Transverse colon (tissue), 4 donors: ENCODE measurements at places on chromosomes 5 and 9.

DNA sequence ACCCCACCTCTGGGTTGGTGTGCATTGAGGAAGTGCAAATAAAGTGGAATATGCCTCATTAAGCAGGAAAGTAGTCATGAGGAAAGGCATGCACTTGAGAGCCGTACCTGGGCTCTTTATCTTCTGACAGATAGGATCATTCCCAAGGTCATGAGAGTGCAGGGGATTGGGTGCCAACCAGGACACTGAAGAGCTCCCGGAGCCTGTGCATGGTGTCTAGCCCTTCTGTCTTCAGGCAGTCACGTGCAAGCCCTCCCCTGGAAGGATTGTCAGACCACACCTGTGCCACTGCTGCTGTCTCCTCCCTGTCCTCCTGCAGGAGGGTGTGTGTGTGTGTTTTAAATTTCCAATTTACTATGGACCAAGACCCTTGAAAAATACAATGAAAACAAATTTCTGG is 69.6 kb downstream of the PDE8B start:
- DNase-seq, result no peak

DNA sequence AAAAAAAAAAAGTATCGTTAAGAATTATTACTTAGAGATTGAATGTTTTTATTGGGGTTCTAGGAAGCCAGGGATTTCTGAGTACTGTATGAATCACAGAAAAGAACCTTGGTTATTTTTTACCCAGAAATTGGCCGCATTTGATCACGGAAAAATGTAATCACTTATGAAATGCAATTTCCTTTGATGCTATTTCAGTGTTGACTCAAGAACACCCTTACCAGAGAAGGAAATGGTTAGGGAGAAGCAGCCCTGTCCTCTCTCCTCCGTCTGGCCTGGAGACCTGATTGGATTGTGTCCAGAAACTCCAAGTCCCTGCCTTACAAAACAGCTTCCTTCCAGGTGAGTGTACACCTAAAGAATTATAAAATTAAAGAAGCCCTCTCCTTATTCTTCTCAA is 116.7 kb downstream of the MED10 start:
- DNase-seq, result no peak

DNA sequence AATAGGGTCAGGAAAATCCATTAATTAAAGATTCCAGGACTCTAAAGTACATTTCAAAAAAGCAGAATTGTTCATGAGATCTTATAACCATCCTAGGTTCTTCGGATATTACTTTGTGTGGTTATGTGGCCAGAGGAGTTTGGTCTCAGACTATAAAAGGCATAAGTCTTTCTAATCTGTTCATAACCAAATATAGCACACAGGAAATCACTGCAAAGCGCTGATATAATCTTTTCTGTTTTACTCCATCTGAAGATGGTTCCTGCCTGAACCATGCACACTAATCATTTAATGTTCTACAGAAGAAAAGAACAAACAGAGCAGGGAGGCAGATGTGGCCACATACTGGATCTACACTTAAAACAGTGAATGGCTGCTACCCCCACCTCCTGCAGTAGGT is 182.8 kb downstream of the SEMA5A start:
- no peak for DNase-seq

- DNase-seq, result no peak
Observed at GRCh38 chr5:64742821-64743220, 25.7 kb downstream of the SREK1IP1 start.

DNA sequence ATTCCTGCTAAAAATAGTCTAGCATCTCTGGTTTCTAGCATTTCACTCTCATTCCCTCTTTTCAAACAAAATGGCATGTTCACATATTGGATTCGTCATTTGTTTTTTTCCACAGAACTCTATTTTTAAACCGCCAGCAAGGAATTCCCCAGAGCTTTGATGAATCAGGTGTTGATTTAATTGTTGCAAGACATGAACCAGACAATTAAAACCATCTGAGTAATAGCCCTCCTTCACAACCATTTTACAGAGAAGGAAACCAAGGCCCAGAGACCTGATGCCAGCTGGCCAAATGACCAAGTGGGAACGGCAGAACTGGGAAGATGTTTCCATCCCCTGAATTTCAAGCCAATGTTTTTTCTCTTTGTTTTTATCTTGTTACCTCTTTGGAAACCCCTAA is 167.0 kb downstream of the CAAP1 start:
- no peak for DNase-seq

- DNase-seq, result no peak
Observed at GRCh38 chr5:131661933-131662332, 26.9 kb upstream of the RAPGEF6 start.

- no peak for DNase-seq
Observed at GRCh38 chr9:136798708-136799078, 2.6 kb downstream of the CCDC183 start.

GRCh38 chr5:174176511-174176910 is 131.0 kb downstream of the NSG2 start:
- DNase-seq, result no peak

GRCh38 chr9:77547106-77547730 is 100.9 kb downstream of the GNA14 start:
- DNase-seq, result no peak

DNA sequence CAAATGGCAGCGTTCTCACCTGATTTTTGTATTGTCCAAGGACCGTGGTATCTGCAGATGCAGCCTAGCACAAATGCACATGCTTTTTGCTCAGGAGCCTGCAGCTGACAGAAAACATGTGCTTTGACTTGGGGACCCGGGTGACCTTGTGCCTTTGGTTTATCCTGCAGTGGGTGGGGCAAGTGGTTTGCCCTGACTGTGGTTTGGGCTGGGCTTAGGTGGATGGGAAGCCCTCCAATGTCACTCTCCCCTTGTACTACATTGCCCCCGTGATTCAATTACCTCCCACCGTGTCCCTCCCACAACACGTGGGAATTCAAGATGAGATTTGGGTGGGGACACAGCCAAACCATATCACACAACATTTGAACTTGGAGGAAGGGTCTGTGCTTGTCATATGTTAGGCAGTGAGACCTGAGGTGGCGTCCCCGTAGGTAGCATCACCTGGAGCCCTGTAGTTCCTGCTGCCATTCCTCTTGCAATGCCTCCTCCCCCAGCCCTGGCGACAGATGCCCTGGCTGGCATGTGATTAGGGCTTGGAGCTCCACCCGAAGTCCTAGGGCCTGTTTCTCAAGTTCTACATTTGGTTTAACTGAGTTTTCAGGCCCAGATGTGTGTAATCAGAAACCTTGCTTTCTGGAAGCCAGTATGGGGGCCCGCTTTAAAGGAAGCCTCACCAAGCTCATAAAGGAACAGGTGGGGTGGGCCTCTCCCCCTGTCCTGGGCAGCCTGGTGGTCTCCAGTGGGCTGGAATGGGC is 2.1 kb downstream of the ANKRD33B start:
- no peak for DNase-seq

DNA sequence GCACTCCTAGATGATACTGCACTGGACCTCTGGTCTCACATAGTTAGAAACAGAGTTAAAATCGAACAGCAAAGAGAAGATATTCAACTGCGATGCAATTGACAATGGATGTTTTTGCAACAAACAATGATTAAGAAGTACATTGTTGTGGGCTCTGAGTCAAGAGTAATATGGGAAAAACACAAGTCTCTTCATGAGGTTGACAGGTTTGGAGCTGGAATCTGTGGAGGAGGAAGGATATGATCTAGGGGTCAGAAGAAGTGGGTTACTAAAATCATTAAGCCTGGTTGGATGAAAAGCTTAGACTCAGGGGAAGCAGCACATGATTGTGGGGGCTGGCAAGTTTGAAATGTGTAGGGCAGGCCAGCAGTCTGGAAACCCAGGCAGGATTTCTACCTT is 53.1 kb downstream of the PDCD1LG2 start:
- DNase-seq, result no peak

DNA sequence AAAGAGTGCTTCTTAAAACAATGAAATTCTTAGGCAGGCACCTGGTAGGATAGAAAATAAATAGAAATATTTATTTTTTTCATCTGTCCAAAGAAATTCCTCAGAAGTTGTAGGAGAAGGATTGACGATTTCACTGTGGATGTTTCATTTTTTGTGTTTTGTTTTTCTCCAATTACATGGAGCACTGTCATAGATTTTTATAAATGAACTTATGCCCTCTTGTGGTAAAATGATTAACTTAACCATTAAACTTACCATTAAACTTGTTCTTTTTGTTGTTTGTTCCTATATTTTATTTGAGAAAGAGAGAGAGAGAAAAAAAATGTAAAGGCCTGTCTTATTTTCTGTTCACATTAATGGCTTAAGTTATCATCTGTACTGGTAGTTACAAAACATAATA is 339.2 kb downstream of the PRR16 start:
- no peak for DNase-seq

DNA sequence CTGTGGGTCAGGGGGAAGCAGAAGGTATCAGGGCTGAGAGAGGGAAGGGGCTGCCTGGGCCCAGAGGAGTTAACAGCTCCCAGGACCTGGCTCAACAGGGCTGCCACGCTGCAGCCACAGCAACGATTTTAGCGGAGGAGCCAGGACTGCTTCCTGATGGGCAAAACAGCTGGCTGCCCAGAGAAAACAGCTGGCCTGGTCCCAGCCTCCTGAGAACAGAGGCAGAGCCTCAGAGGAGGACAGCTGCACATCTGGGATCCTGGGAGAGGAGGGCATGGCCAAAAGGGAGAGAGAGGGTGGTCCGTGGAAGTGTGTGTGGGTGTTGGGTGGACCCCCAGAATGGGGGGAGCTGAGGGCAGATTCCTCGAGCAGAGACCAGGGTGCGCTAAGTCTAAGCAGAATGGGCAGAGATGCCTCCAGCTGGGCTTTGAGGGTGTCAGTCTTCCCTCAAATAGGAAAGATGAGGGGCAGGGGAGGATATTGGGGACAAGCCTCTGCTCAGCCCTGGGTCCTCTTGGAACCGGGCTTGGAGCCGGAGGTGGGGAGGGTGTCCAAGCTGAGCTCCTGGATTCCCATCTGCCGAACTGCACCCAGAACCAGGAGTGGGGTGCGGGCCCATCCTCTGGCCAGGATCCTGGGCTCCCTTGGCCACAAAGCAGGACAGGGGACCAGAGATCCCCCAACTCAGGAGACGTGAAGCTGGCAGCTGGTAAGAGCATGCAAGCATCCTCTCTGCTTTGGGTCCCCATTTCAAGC is 9.1 kb upstream of the CERCAM start:
- DNase-seq, result no peak

DNA sequence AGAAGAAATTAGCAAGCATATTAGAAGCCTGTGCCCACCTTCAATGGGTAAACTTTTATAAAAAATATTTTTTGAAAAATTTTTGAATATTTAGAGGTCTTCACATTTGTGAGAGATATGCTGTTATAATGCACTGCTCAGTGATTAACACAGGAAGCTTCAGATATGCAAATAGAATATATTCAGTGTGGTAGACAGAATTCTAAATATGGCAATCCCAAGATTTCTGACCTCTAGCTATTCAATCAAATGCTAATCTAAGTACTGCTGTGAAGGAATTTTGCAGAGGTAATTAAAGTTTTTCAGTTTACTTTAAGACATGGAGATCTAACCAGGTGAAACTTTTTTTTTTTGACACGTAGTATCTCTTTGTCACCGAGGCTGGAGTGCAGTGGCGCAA is 103.5 kb downstream of the ADAMTS19 start:
- no peak for DNase-seq

DNA sequence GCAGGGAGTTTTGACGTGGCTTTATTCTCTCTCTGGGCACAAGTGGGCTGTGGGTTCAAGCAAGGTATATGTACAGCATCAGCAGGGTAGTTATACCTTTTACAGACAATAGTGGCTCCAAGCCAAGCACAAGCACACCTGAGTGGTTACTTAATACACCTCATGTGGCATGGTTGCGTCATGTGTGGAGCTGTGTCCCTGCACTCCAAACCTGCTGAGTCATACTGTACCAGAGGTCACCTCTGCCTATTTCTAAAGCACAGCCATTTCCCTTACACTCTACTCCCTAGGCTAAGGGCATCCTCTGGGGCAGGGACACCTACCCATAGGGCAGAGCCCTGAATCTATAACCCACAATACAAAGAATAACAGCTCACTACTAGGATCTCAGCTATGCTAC is 147.3 kb downstream of the OSTF1 start:
- peak; percentile 24 for DNase-seq

DNA sequence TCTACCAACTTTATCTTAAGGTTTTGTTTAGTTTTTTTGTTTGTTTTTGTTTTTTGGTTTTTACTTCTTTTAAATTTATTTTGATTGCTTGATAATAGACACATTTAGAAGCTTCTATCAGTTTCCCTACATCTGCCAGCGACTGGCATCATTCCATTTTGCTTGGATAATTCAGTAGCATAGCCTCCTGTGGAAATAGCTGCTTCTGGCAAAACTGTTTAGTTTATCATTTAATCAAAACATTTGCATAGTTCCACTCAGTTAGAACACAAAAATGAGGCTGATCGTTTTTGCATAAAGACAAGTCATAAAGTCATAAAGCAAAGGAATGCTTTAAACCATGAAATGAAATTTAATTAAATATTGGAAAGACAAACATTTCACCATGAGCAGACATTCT is 133.7 kb upstream of the NFIL3 start:
- DNase-seq, result no peak
